Brain (organoid and tissue), 16 donors: ENCODE measurements at places on chromosomes 7 and 10.

DNA sequence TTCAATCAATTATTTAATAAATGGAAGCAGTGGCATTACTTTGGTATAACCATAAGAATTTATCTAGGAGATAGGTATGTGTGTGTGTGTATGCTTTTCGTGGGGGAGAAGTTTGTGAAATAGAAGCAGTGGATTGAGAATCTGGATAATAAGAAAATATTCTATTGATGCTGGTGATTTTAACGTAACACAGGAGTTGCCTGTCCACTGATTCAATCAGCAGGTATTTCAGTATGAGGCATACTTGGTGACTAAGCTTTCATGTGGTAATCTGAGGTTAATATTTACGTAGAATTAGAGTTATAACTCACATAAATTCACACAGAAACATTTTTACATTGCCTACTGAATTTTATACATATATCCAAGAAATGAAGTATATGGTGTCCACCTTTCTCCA, 568.0 kb downstream of the ZWINT start:
- no peak for DNase-seq

GRCh38 chr7:22173685-22174573, 183.0 kb downstream of the RAPGEF5 start:
- no peak for DNase-seq

DNA sequence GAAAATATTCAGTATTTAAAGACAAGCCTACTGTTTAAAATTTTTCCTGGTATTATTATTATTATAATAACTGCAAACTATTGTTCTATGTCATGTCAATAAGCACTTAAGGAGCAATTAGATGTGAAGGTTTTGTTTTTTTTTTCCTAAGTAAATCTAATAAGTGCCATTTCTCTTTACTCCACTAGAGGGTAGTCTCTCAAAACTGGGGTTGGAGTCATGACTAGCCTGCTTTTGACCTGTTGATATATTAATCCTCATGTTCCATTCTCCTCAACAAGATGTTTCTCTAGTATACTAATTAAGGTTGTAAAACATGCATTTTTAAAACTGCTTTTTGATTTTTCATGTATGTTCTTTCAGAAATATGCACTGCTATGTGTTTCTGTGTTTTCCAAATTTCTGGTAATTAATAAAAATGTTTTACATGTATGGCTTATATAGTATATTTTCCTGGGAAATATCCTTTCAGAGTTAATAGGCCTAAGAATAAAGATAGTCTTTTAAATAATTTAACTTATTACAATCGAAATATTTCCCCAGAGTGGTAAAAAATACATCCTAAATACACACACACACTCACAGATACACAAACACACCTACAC, 1.0 kb upstream of the LRRN3 start:
- peak; percentile 51 for DNase-seq

GRCh38 chr7:118836933-118837332, 612.4 kb downstream of the ANKRD7 start:
- DNase-seq = no peak

DNA sequence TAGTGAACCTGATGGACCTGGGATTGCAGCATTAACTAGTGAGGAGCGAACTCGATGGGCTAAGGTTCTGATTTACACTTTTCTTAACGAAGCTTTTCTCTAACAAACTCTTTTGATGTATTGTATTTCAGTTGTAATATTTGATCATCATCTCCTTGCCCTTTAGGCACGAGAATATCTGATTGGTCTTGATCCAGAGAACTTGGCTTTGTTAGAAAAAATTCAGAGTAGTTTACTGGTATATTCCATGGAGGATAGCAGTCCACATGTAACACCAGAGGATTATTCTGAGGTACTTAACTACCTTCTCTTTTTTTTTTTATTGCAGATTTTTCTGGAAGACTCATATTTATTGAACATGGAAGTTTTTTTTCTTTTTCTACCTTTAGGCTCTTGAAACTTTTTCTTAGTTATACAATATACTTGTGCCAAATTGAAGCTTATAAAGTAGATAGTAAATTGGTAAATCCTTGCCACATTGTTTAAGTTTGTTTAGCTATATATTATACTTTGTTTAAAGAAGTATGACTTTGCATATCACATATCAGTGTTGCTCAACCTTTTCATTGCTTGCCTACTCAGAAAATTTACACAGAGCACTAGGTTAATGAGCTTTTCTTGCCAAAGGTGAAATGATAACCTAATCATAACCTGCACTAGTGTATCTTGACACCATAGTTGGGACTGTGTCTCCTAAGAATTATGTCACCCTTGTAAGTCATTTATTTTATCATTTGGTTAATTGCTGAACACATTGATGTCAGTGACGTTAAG, 30.4 kb downstream of the CROT start:
- no peak for DNase-seq
